ENCODE measurements at places on chromosomes 3 and 15.

DNA sequence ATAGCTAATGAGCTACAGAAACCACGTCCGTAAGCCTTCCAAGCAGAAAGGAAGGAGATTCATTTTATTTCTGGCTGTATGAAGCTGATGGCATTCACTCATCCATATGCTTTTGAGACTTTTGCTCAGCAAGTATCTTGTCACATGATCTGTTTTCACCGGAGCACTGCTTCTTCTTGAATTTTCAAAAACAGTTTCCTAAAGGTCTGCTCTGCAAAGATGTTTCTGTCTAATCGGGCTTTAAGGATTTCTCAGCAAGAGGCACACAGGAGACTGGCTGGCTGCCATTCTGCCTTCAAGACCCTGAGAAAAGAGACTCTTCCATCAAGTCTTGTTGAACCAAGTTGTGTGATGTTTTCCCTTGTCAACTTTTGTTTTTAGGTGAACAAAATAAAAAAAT is 289.6 kb upstream of the LYSMD4 start:
- no peak for DNase-seq

DNA sequence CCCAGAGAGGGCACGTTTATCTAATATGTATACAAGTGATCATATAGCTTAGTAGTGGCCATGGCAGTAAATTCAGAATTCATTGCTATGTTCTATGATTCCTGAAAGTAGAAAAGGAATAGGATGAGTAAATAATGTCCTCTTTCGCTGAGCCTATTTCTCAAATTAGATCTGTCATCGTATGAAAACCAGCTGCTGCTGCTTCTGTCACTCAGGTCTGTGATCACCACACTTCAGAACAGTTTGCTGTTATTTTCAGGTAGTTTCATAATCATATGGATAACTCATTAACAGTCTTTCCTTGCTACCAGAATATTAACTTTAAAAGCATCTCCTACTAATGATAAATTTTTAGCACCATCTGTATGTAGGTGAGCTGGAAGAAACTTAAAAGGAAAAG is 289.1 kb upstream of the AZI2 start:
- no peak for DNase-seq

DNA sequence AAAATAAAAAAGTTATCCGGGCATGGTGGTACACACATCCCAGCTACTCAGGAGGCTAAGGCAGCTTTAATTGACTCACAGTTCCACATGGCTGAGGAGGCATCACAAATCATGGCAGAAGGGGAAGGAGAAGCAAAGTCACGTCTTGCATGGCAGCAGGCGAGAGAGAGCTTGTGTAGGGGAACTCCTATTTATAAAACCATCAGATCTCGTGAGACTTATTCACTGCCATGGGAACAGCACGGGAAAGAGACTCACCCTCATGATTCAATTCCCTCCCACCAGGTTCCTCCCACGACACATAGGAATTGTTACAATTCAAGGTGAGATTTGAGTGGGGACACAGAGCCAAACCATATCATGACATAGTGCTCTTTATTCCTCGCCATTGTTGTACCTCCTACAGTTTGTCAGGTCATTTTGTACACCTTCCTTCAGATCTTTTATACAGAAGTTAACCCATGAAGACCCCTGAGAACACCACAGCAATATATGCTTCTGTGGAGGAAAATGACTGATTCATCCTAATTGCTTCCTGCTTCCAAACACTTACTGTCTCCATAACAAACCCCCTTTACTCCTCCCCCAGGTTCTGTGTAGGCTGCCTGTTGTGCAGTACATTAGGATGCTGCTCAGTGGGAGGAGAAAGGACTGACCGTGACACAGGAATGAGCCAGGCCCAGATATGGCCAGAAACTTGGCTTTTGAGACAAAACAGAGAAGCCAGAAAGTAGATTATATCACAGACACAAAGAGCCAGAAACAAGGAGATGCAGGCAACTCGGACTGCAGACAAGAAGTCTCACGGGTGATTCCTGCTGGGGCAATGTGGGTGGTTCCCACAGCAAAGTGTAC is 67.9 kb upstream of the HEG1 start:
- DNase-seq, result no peak

DNA sequence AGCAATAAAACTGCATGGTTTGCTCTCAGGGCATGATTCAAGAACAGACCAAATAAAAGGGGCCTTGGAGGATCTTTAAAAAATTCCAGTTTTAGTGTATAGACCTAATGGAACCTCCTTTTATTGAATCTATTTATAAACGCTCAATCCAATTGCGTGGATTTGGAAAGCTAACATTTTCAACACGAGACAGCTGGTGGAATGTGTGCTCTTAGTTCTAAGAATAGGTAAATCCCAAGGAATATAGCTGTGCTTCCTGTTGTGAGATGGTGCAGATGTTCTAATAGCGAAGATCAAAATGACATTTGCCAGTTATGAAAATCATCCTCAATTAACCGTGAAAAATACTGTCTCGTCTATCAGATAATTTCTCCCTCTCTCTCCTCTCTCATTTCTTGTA is 192.5 kb downstream of the ATP10A start:
- no peak for DNase-seq

DNA sequence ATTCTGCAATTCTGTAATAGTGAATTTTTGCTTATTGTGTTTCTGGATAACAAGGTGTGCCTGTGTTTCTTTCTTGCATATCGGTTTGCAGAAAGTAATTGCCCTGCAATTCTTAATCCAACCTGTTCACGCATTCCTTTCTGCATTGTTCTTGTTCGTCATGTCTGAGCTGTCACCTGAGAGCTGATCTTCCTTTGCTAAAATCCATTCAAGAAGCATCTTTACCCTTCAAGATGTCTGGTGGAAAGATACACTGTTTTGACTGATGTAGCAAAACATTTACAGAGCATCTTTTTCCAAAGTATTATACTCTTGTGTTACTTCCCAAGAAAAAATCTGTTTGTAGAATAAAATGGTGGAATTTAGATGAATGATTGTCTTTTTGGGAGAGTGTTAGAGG is 159.0 kb upstream of the WNT5A start:
- DNase-seq, result no peak

DNA sequence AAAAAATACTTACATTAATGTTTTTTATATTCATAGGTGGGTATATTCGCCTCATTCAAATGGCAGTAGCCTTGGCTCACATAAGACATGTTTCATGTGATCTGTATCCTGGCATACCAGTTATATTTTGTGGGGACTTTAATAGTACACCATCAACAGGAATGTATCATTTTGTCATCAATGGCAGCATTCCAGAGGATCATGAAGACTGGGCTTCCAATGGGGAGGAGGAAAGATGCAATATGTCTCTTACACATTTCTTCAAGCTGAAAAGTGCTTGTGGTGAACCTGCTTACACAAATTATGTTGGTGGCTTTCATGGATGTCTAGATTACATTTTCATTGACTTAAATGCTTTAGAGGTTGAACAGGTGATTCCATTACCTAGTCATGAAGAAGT is 3.5 kb downstream of the PDE12 start:
- DNase-seq, result no peak

DNA sequence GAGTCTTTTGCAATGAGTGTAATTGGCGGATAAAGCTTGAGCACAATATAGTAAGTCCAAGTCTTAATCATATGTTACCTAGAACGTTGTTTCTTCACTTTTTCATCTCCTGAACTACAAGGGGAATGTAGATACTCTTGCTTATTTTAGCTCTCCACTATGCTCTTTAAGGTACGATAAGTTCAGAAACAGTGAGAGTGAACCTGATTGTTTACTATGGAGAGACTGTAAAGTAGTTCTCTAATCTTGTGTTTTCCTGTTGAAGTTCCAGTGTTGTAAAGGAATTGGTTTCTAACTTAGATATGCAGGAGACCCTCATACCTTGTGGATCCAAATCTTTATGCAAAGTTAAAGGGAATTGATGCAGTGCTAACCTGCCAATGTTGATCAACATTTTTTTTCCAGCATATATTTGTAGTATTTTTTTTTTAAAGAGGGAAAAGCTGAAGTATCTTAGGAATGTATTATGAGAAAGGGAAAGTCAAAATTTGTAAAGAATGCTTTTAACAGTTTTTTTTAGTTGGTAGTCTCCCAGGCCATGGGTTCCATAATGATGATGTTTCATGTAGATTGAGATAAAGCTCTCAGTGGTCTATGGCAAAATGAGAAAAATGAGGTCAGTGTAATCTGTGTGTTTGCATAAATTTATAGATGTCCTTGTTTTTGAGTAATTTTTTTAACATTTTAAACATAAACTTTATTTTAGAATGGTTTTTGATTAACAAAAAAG is 14.9 kb downstream of the ATP11B start:
- DNase-seq, result no peak

DNA sequence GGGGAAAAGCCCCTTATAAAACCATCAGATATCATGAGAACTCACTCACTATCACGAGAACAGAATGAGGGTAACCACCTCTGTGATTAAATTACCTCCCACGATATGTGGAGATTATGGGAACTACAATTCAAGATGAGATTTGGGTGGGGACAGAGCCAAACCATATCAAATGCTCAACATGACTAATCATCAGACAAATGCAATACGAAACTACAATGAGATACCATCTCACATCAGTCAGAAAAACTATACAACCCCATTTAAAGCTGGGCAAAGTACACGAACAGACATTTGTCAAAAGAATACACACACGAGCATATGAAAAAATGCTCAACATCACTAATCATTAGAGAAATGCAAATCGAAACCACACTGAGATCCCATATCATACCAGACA is 67.7 kb downstream of the SCAPER start:
- no peak for DNase-seq

- DNase-seq, result no peak
Measured at GRCh38 chr3:127389420-127389819, 101.6 kb upstream of the PRR20G start.

GRCh38 chr15:84653584-84653909 is 536 bp downstream of the WDR73 start:
- no peak for DNase-seq

DNA sequence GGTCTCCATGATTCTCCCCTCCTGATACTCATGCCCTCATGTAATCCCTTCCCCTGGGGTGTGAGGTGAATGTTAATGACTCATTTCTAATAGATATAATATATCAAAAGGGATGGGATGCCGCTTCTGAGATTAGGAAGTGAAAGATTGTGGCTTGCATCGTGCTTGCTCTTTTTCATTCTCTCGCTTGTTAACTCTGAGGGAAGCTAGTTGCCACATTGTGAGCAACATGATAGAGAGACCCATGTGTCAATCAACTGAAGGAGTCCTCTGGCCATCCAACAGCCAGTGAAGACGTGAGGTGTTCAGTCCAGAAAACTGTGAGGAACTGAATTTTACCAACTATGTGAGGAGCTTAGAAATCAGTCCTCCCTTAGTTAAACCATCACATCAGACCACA is 28.9 kb upstream of the DRD3 start:
- no peak for DNase-seq

DNA sequence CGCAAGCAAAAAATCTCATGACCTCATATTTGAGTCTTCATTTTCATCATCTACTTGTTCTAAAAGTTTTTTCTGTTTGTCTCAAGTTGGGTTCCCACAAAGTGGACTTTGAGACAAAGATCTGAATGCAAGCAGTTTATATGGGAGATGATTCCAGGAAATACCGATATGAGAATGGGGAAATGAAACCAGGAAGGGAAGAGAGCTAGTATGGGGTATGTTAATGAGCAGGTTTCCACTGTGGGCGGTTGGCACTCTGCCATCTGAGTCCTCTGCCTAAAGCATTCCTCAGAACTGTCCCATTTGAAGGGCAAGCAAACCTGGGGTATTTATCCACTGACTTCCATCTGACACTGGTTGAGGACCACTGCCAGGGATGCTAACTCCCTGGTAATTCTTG is 8.8 kb downstream of the ADPRH start:
- no peak for DNase-seq

DNA sequence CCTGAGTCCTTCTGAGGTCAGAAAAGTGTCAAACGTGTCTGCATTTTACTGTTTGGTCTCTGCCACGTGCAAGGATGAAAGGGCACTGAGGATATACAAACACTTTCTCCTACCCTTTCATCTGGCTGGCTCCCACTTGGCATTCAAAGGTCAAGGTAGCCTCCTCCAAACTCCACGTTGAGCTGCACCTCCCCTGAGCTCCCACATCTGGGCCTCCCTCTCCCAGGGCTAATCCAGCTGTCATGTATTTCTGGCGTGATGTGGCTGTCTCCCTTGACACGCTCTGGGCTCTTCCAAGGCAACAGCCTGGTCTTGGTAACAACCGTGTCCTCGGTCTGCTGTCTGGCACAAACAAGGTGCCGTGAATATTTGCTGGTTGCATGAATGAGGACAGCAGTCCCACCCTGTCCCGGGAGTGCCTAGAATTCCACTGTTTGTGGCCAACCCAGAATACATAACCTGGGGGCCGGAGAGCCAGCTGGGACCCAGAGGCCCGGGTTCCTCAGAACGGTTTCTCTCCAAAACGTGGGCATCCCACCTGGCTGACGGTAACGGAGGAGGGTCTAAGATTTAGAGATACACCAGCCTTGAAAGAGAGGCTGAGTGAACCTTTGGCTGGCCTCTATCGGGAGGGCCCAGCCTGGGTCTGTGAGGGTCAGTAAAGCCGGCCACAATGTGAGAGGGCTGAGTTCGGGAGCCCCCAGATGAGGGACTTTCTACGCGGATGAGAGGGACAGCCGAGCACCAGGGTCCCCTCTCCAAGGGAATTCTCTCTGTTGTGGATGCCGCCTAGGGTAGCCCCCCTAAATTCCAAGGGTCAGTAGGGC is 767 bp downstream of the GLT8D1 start:
- no peak for DNase-seq

DNA sequence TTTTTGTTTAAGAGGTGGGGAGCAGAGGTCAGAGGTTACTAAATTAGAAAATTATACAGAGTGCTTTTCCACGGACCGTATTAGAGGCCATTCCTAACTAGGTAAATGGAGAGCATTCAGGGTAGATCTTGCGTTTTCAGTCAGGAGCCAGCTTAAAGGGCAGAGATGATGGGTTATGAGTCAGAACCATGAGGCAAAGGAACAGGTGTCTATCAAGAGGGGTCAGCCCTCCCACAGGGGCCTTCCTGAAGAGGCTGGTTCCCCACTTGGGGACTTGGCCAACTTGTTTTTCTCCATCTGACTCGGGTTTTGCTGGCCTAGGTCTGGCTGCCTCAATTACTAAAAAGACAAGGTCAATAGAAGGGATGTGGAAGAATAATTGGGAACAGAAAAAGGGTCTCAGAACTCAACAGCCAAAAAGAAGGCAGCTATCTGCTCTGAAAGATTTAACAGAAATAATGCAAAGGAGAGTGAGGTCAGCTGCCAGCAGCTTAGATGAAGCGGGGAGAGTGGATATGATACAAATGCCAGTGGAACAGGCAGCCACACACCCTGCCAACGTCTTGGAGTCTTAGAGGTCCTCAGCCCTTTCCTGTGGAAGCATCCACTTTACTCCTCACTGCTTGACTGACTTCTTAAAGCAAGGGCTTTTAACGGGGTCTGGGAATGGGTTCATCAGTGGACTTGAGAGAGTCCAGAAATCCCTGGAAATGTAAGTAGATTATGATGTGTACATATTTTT is 17.6 kb downstream of the MTMR14 start:
- DNase-seq, result no peak
